RWPE1 (cell line): ENCODE measurements at places on chromosomes 12 and 14.

DNA sequence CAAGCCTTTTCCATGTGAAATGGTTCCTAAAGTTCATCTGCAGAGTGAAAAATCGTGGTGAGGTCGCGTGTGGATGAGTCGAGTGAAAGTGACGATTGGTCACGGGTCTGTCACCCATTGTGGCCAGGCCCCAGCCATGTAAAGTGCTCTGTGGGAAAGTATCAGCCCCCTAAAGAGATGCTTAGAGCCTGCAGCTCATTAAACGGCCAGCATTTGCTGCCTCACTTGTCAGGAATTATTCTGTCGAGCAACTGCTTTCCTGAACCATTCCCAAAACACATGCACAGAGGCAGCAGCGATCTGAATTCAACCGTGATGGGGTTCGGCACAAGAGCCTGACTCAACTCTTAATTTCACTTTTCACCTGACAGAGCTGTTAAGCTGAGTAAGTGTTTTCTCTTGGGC is 16.0 kb downstream of the DBX2 start:
- no peak for DNase-seq

- DNase-seq: no peak
These were observed 166.2 kb upstream of the CPNE8 start for GRCh38 chr12:39071611-39072010.

- no peak for DNase-seq
These were observed 132.8 kb downstream of the BCL11B start for GRCh38 chr14:99138999-99139865.

- no peak for DNase-seq
These were observed 279.2 kb downstream of the SYT1 start for GRCh38 chr12:79143803-79144202.

GRCh38 chr12:65943388-65944137 is 119.3 kb downstream of the HMGA2 start:
- no peak for DNase-seq

GRCh38 chr12:131784909-131785762 is 43.1 kb upstream of the MMP17 start:
- no peak for DNase-seq

- DNase-seq: no peak
These were observed 2.5 kb downstream of the DUSP6 start for GRCh38 chr12:89349814-89350213.

DNA sequence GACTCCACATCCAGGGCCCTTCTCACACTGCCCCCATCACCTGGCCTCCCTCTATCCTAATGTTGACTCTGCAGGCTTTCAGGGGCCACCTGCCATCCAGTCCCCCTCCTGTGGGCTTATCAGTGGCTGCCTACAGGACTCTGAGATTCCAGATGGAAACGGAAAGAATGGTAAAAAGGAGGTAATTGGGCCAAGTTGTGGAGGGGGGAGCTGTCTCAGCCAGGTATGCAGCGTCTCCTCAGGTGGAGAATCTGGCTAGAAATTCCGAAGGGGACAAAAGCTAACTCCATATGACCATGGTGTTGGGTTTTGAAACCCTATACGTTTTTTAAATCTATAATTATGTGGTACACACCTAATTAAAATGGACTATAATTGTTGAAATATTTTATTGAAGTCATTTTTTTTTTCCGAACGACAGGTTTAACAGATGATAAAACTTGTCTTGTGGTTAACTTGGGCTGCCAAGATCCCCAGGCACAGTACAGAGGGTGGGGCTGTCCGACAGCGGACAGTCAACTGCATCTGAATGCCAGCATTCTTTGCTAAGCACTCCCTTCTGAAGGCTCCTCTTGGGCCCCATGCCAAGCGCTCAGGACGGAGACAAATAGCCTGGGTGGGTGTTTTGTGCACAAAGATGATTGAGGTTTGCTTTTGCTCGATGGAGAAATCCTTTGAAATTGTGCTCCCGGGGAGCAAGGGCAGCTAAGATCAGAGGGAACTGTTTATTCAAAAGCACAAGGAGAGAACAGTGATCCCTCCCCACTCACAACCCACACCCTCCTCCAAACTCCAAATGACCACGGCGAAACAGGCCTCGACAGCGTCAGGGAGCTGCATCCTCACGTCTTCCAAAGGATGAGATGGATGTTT is 365.6 kb downstream of the BCL11B start:
- peak; percentile 93 for DNase-seq

- DNase-seq: peak; percentile 10
These were observed 79.6 kb downstream of the EXOC5 start for GRCh38 chr14:57189070-57189469.

DNA sequence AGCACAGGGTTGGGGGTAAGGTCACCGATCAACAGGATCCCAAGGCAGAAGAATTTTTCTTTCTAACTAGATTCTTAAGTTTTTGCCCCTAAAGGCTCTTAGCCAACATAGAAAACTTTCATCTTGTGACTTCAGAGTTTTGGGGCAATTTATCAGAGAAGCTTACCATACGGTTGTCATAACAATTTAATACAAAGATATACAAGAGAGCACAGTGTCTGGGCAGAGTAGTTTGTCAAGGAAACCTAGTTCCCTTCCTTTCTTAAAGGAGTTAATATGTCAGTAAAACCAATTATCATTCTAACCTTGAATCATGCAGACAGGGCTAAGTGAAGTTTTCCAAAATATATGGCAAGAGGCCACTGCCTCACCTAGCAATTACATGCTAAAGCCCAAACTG is 18.4 kb downstream of the NR2C1 start:
- DNase-seq: no peak

DNA sequence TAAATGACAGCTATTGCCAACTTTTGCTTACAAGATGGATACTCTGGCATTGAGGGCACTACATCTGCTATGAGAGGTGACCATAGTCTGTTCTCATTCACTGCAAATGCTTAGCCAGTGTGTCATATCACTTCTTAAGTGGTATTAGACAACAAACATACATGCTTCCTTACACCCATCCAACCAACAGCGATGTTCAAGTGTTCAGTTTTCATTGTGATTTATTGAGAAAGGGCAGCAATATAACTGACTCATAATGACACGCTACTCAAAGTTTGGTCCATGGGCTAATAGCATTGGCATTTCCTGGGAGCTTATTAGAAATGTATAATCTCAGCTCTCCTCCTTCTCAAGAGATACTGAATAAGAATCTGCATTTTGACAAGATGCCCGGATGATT is 181.7 kb downstream of the NPAS3 start:
- DNase-seq: peak; percentile 55

GRCh38 chr12:124923905-124924734 is 9.7 kb upstream of the UBC start:
- no peak for DNase-seq

- DNase-seq: no peak
These were observed 37.1 kb upstream of the DHRS4 start for GRCh38 chr14:23916446-23916845.

DNA sequence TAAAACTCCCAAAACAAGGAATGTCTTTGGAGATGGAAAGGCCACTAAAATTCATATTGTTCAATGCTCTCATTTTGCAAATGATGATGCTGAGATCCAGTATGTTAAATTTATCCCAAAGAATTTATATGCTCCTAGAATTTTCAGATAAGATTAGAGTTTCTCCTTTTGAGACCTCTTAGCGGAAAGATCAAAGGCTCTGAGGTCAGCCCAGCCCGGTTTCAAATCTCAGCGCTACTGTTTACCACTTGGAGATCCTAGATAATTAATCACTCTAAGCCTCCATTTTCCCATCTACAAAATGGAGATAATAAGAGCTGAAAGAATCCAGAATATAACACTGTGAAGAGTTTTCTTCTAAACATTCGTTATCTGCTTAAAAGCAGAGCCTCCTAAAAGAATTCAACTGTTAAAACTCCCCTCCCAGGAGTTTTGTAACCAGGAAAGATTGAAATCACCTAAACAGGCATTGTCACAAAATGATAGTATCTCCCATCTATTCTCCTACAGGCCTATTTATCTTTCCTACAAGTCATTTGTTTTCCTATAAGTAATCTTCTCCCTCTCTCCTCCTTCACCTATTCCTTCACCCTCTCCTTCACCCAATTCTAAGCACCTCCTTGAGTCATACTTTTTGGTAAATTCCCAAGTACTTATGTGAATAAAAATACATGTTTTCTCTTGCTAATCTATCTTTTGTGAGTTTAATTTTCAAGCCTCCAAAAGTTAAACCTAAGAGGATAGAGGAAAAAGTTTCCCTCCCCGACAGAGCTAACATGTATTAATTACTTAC is 16.7 kb downstream of the DUSP6 start:
- DNase-seq: no peak

DNA sequence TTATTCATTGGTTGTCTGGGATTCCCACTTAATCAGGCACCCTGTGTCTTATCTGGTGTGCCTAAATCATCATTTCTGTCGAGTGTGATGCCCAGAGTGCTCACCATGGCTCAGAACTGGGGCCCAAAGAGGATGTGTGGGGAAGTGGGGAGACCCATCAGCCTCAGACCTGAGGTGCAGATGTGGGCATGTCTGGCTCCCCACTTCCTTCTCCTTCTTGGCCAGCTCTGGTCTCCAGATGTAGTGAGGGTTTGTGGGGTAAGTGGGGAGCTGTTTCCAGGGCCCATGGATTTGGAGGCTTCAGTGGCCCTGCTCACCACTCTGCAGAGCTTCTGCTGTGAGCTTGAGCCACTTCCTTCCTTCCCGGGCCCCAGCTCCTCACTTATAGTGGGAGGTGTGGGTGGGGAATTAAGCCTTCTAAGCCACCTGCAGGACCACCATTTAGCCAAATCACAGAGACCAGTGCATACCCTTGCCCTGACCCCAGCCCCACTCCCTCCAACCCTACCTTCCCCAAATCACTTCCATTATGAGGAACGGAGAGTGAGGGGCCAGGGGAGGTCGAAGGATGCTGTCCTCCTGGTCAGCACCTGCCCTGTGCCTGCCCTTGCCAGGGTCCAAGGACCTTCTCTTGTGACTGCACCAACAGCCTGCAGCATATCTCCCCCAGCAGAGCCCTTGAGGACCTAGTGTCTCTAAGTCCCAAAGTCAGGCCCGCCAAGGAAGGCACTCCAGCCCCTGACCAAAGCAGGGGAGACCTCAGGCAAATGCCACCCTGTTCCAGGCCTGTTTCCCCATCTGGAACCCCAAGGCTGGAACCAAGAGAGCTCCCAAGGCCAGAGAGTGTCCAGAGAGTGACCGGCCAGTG is 278.2 kb upstream of the RTL1 start:
- DNase-seq: no peak

DNA sequence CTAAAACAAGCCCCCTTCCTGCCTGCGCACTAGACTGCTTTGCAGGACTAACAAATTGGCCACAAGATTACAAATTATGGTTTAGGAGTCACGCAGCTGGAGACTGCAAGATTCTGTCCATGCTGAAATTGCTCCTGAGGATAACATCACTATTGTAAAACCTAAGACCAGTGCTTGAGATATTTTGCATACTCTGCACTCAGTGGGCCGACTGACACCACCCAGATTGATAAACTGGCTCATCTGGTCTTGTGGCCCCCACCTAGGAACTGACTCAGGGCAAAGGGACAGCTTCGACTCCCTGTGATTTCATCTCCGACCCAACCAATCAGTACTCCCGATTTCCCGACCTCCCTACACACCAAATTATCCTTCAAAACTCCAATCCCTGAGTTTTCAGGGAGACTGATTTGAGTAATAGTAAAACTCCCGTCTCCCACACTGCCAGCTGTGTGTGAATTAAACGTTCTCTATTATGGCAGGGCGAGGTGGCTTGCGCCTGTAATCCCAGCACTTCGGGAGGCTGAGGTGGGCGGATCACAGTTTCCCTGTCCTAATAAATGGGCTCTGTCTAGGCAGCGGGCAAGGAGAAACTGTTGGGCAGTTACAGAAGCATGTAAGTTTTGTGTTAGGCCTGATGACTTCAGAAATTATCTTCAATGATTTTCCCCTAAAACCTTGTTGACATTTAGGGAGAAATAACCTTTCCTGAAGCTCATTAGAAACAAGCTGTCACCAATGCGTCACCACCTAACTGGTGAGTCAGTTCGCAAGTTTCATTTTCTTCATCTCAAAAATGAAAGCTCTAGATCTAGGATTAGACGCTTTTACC is 5.3 kb upstream of the UBC start:
- no peak for DNase-seq

DNA sequence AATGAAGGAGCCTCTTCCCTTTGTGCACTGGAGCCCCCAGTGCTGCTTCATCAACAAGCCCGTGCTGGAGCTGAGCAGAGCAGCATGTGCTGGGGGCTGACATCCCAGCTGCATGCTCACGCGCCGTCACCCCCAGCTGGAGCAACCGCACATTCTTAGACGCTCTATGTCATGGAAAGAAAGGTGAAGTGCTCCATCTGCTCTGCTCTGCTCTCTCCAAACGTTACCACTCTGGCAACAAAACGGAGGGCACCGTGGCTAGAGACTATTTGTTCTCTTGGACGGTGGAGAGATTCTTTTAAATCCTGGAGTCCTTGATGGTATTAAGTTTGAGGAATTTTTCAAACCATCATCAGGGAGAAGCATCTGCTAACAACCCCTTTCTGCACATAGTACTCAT is 208.4 kb downstream of the C12orf75 start:
- DNase-seq: no peak

- DNase-seq: no peak
These were observed 331.4 kb downstream of the MED13L start for GRCh38 chr12:115946092-115946491.

- no peak for DNase-seq
These were observed 129.5 kb downstream of the FBXL14 start for GRCh38 chr12:1464925-1465324.

DNA sequence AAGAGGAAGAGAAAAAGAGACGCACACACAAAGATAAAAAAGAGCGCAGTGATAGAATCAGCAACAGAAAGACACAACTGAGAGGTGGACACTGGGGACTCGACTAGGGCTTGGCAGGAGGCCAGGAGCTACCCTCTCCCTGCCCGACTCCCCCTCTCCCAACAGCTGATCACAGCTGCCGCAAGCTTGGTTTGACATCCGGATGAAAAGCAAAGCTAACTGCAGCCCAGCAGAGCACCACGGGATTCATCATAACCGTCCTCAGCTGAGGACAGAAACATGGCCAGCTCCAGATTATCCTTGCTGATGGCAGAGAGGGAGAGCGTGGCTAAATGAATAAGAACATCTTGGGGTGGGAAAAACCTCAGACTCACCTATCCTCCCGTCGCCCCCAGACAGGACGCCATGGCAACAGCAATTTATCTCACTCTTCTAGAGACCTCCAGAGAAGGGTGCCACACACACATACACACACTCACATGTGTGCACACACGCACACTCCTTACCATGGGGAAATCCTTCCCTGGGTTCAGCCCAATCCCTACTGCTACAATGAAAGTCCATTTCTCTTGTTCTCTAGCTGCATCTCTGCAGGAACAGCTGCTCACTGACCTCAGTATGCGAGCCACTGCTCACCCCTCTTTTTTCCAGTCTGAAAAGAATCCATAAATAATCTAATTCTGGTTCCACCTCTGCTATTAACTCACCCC is 135.3 kb downstream of the NTF3 start:
- no peak for DNase-seq
